Activated CD8-positive, alpha-beta memory T cell treated with anti-CD3 and anti-CD28 coated beads, Interleukin-2, amount 10 ng/mL, durations not matched to agents 7 days and 5 days (primary cell): ENCODE measurements at places on chromosomes 2 and 18. TPM values are rescaled to one million over a fixed set of nuclear protein-coding genes. Genes with fewer than 3 reads are reported as not detected.

Gene MAIP1
- total RNA-seq = 22.0 TPM

DNA sequence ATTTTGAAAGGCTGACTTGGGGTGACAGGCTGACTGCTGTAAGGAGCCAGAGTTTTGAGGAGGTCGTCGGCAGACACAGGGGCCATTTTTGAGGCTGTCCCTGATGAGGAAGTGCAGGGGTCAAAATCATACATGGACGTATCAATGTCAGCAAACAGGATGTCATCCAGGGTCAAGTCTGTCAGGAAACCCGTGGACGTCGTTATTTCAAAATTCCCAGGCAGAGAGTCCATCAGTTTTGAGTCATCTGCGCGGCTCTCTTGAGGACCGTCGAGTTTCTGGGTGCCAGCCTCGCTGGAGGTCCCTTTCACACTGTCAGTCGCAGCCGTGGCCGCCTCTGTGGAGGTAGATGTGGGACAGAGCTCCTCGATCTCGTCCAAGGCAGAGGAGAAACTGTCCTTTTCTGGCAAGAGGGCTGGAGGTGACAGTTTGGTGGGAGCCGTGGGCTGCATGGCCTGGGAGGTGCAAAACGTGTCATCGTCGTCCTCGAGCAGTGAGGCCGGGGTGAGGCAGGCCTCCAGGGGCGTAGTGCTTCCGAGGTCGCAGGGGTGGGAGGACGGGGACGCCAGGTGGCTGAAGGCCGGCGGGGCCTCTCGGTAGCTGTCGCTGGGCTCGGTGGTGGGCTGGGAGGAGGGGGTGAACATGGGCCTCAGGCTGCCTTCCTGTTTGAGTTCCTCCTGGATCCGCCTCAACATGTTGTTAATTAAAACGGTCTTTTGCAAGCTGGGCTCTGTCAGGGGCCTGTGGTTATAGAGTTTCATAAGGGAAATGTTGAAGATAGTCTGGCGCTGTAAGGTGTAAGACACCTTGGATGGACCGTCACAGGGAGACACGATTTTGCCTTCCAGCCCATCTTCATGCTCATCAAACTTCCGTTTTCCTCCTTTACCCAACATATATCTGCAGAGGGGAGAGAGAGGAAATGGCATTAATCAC lies 17.5 kb downstream of the SERTAD2 start:
- no peaks in the 10 kb centered on the region for H3K27me3 ChIP-seq
- peak; percentile 53 for DNase-seq
- peaks cover 50% of the 10 kb centered on the region for H3K4me1 ChIP-seq
- peak overlapping the region; percentile 38 for H3K4me3 ChIP-seq
- H3K36me3 ChIP-seq = peaks cover 26% of the 10 kb centered on the region

- no peaks in the 10 kb centered on the region for H3K36me3 ChIP-seq
- no peaks in the 10 kb centered on the region for H3K27me3 ChIP-seq
- DNase-seq = no peak
- H3K4me1 ChIP-seq = no peaks in the 10 kb centered on the region
These were observed 754.3 kb upstream of the PKDCC start for GRCh38 chr2:41293491-41293890.

DNA sequence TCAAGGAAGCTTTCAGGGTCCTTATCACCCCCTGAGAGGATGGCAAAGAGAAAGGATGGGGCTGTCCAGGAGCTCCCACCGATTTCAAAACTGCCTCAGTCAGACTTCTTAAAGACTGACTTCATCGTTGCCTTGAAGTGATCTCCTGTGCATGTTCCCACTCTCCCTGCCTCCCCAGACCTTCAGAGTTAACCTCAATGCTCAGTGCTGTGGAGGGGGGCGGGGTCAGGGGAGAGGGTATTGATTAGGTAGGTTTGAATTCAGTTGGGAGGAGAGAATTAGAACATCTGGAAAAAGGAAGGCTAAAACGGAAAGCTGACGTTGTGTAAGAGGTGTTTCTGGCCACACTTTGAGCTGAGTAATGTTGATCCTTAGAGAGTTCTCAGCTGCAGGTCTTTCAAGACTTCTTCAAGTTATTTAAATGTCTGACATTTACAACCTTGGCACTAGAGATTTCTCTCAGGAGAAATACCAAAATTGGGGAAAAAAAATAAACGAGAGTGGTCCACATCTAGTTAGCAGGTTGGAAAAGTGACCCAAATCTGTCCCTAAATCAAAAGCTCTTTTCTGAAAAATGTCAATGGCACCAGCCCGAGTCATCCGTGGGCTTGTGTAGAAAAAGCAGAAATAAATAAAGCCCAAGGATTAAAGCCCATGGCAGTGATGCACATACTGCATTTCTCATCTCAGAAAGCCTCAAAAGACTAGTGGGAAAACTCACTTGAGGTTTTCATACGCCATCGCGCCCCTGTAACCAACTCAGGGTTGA lies 134.7 kb upstream of the EPAS1 start:
- peaks cover 24% of the 10 kb centered on the region for H3K36me3 ChIP-seq
- no peak overlapping the region for H3K27ac ChIP-seq
- no peak overlapping the region for H3K4me3 ChIP-seq
- H3K4me1 ChIP-seq = peaks cover 18% of the 10 kb centered on the region
- DNase-seq = no peak

- H3K4me3 ChIP-seq = no peak overlapping the region
- no peak for DNase-seq
- H3K27me3 ChIP-seq = no peaks in the 10 kb centered on the region
- peaks cover 40% of the 10 kb centered on the region for H3K36me3 ChIP-seq
- H3K4me1 ChIP-seq = no peaks in the 10 kb centered on the region
These were observed 55.7 kb downstream of the CCDC93 start for GRCh38 chr2:117958186-117958585.

Gene RAMP1
- total RNA-seq = 3.9 TPM

Gene VAPA
- 107 TPM for total RNA-seq

GRCh38 chr18:4211111-4211837 lies 243.8 kb downstream of the DLGAP1 start:
- no peak overlapping the region for H3K27ac ChIP-seq
- DNase-seq = no peak
- no peaks in the 10 kb centered on the region for H3K27me3 ChIP-seq
